NCI-H1048 (cell line): ENCODE measurements at places on chromosomes 1 and 21.
A peak's percentile ranks its signal among the peaks of the same experiment; 100 is the strongest.

GRCh38 chr21:35942211-35943144, 117.8 kb downstream of the SETD4 start:
- DNase-seq, result no peak

DNA sequence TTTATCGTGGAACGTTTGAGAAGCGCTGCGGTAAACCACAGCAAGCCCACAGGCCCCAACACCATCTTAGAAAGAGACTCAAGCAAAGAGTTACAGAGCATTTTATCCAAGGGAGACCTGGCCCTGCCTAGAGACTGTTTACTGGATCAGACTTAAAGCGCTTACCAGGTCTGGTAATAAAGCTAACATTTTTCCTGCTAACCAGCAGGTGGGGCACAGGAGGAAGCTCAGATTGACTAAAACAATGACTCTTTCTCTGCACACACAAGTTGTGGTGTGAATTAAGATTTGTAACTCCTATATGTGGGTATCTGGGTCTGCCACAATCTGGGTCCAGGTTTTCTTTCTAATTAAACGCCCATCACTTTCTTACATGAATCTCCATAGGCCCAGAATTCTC, 136.5 kb upstream of the ETS2 start:
- no peak for DNase-seq

DNA sequence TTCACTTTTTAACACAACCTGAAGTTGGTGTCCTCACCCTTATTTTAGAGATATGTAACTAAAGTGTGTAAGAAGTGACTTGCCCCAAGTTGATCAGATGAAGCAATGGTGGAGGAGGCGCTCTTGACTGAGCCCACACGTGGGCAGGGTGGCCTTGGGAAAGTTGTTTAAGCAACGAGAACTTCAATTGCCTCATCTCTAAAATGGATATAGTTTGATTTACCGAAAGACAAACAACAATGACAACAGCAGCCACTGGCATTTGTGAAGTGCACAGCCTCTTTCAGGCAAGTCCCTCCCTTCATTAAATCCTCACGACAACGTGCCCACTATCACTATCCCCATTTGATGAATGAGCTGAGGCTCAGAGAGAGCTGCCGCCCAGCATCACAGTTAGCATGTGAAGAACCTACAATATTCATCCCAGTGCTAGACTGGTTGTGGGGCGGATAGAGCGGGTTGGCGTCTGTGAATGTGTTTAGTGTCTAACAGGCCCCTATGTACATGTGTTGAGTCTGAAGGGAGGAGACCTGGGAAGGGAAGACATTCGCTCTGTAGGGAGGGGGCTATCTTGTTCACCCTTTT, 3.0 kb downstream of the IL22RA1 start:
- DNase-seq, result no peak

GRCh38 chr1:53047737-53048736, 14.0 kb upstream of the PODN start:
- no peak for DNase-seq

- no peak for DNase-seq
Measured at GRCh38 chr1:77459881-77460280, 178.1 kb downstream of the AK5 start.

DNA sequence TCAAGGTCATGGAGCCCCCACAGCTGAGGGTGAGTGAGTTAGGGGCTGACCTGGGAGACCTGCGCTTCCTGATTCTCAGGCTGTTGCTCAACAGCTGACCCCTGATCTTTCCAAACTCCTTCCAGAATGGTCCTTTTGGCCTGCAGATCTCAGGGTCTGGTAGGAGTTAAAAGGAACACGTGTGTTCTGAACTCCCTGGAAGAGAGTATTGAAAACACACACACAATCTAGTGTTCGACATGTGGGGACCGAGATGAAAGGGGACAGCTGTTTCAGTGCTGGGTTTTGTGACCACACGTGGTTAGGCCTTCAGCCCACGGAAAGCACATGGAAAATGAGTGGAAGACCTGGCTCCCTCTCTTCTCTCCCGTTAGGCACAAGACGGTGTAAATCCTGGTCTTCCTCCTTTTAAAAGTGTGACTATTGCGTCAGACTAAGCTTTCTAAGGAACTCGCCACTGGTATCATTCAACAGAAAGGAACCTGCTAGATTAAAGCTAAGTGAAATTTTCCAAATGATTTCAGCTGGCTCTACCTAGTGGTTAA, 49.6 kb downstream of the RUNX1 start:
- DNase-seq, result no peak

DNA sequence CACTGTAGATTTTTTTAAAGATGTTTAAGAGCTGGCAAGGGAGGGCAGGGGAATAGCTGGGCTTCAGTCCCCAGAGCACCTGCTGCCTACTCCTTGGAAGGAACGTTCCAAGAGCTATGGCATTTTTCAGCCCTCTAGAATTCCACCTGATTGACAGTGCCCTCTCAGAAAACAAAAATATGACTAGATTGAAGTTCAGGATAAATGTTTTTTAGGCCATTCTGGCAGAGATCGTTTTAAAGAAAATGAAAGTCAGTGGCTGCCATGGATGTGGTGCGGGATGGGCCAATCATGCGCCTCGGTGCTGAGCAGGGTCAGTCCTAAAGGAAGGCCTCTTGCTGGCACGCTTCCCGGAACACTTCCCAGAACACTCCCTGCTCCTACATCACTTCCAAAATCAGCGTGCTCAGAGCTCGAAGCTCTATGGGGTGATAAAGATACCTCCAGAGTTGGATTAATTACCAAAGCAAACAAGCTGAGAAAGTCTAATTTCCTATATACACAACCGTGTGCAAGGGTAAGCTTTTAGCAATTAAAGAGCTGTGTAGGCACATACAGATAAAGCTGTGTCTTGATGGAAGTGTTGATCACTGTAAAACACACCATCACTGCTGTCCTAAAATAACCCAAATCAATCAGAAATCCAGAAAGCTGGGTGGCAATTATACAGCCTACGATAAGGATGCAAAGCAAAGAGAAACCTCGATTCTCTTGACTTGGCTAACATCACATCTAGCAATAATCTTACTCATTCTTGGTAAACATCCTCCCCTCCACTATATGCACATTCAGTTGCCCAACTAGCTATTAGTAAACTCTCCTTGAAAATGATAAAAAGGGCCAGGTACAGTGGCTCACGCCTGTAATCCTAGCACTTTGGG, 34.6 kb downstream of the TGFBR3 start:
- DNase-seq, result peak; percentile 13

- DNase-seq, result no peak
Measured at GRCh38 chr21:33028773-33029384, 3.1 kb downstream of the OLIG2 start.

DNA sequence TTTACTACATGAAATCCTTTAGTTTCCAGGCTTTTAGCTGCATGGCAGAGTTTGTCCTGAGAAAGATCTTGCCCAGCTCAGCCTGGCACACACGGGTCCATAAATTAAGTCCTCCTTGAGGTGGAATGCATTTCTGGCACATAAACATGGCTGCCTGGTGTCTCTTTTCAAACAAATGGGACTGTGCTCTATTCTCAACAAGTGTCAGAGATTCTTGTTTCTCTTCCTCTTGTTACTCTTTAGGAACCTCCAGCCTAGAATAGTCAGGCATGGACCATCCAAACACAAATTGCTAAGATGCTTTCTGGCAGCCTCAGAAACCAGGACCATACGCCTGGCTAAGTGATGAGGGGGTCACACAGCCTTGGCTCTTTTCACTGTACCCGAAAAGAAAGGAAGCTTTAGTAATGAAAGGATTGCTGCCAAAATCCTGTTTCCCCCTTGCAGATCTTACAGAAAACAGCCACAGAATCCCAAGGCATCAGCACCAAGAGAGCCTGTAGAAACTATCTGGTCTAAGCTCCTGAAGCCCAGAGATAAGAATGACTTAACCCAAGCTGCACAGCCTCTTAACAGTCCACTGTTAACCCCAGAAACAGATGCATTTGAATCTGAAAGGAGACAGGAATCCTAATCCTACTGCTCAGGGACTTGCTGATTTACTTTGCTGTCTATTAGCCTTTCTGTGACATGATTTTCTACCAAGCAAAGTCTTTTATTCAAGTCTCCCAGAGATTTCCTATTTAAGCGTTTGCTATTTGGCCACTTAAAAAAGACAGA, 31.9 kb upstream of the NRDC start:
- DNase-seq, result no peak
